ENCODE measurements at places on chromosomes 1 and 21.
A peak's percentile ranks its signal among the peaks of the same experiment; 100 is the strongest.

DNA sequence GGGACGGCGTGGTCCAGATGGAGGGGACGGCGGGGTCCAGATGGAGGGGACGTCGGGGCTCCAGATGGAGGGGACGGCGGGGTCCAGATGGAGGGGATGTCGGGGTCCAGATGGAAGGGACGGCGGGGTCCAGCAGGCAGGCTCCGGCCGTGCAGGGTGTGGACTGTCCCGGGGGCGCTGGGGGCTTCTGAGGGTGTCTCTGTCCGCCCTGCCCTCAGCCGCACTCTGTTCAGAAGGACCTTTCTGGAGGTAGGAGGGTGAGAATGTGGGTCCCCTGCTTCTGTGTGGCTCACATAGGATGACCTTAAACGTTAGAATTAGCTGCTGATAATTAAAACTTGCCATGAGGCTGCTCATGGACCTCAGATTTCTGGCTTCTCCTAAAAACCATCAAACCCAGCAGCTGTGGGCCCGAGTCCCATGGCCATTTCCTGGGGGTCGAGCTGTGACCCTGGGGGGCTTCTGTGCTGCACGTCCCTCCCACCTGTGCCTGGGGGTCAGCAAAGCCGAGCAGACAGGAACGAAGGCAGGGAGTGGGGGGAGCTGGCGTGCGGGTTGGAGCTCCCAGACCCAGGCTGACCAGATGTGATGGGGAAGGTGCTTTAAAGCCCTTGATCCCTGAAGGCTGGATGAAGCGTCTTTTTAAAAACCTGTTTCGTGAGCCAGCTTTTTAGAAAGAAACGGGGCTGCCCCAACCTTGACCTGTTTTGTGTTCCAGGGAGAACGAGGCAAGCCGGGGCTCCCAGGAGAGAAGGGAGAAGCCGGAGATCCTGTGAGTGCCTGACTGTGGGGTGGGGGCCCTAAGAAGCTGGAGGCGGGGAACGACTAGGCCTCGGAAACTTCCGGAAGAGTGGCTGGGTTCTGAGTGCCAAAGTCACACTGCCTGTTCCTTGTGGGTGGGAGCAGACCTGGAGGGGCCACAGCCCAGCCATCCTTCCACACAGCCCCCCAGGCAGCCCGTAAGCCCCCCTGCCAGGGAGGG, 7.1 kb downstream of the COL6A1 start:
- no peaks in the 10 kb centered on the region for H3K27me3 ChIP-seq
- no peak overlapping the region for H3K4me3 ChIP-seq
- no peak overlapping the region for H3K27ac ChIP-seq
- H3K36me3 ChIP-seq = peaks cover 4% of the 10 kb centered on the region

GRCh38 chr1:212671342-212672031, 28.2 kb downstream of the BATF3 start:
- no peaks in the 10 kb centered on the region for H3K36me3 ChIP-seq
- peak; percentile 63 for DNase-seq
- H3K27ac ChIP-seq = no peak overlapping the region
- no peaks in the 10 kb centered on the region for H3K27me3 ChIP-seq
- no peak overlapping the region for H3K4me3 ChIP-seq

DNA sequence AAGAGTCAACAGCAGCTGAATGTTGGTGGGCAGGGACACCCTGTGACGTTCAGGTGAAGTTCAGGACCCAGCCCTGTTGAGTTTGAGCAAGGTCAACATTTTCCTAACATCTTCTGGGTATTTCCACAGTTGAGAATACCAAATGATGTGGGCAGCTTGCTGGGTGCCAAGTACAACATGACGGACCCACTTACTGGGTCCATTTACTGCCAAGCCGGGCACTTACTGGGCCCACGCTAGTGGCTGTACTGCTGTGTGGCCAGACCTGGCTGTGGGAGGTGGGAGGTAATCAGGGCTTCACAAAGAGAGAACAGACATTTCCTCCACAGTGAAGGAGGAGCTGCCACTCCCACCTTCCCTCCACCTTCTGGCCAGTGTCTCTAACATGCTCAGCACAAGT, 99.2 kb downstream of the PSMG1 start:
- DNase-seq = no peak
- H3K36me3 ChIP-seq = no peaks in the 10 kb centered on the region
- no peak overlapping the region for H3K4me3 ChIP-seq
- H3K27me3 ChIP-seq = no peaks in the 10 kb centered on the region

DNA sequence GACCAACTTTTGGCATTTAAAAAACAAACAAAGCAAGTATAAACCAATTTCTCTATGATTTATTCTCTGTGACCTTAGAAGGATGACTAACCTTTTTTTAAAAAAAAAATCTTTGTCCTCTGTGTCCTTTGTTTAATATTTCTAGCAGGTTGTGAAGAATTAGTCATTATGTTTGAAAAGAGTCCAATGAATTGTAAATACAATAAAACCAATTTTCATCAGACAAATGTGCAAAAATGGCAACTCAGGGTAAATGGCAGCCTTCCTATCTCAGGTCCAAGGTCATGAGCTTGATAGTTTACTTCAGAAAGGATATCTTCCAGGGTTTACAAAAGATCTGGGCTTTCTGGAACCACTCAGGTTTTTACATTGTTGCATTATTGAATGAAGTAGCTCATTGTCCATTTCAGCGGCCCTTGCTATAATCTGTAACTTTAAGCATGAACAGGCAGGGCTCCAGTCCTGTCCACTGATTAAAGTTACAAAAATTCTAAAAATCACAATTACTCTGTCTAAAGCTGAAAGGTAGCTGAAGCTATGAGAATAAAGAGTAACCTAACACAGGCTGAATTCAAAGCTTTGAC, 11.7 kb upstream of the MAP3K21 start:
- DNase-seq = no peak
- no peaks in the 10 kb centered on the region for H3K4me1 ChIP-seq
- no peak overlapping the region for H3K4me3 ChIP-seq
- no peaks in the 10 kb centered on the region for H3K36me3 ChIP-seq

- H3K36me3 ChIP-seq = no peaks in the 10 kb centered on the region
- H3K4me3 ChIP-seq = no peak overlapping the region
- DNase-seq = no peak
- no peaks in the 10 kb centered on the region for H3K27me3 ChIP-seq
Measured at GRCh38 chr1:227540170-227541098, 22.9 kb upstream of the ZNF678 start.

Measured in kidney (tissue), 22 donors.